ENCODE measurements at places on chromosomes 16 and 17.

DNA sequence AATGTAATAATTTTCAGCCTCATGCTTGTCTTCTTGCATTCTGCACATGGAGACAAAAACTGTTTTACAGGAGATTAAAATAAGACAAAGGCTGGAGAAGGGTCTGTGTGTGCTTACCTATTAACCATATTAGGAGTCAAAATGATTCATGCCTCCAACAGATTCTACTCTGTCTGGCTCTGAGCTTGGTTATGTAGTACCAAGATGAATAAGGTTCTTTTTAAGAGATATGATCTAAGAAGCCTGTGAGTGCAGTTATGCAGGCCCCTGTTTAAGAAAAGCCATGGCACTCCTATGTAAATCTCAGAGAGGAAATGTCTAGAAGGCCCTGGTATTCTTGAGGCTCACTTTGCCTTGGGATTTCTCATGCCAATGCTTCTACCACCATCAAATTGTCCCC lies 486.6 kb upstream of the CDH11 start:
- no peak for DNase-seq

- DNase-seq = peak; percentile 61
Observed at GRCh38 chr17:49952209-49952911, 16.6 kb upstream of the DLX4 start.

GRCh38 chr17:45791935-45792334 lies 7.8 kb downstream of the CRHR1 start:
- DNase-seq = peak; percentile 44

DNA sequence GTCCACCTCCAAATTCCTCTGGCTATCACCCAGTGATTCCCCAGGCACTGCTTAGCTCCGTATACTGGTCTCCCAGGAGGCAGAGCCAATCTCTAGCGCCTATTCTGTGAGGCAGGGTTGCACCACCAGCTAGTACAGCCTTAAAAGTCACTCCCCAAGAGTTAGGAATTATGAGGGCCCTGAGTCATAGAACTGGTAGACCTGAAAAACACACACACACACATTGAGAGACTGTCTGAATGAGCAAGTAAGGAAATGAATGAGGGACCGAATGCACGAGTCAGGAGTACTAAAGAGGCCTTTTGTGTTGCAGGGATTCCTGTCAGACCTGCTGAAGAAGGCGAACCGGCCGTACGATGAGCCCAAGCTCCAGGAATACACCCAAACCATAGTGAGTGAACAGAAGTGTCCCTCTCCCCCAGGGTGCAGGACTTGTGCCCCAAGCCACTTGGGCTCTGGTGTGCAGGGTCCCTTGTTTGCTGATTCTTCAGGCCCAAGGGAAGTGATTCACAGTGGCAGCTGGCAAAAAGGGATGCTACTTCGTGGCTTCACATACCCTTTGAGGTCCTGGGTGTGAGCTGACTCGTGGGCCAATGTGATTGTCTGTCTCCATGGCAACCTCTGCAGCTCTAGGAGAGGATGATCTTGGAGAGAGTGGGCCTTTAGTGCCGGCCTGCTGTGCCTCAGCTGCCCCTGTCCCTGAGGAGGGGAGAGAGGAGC lies 24.7 kb downstream of the CALB2 start:
- peak; percentile 22 for DNase-seq

- DNase-seq = no peak
Observed at GRCh38 chr16:79484237-79484636, 116.3 kb downstream of the MAF start.

- no peak for DNase-seq
Observed at GRCh38 chr16:58343562-58343961, 48.7 kb upstream of the GINS3 start.

DNA sequence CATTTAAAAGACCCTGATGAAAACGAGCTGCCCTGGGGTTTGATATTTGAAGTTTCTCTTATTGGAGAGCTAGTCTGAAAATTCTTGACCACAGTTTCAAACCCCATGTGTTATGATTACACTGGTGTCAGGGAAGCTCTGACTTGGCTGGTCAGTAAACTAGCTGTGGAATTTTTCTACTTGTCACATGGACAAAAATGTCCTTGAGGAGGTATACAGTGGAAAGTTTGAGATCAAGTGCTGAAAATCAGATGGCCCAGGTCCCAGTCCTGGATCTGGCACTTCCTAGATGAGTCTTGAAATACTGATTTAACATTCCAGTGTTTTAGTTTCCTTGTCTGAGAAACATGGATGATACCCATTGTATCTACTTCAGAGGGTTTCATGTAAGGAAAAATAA lies 30.7 kb upstream of the SOX9 start:
- DNase-seq = no peak

DNA sequence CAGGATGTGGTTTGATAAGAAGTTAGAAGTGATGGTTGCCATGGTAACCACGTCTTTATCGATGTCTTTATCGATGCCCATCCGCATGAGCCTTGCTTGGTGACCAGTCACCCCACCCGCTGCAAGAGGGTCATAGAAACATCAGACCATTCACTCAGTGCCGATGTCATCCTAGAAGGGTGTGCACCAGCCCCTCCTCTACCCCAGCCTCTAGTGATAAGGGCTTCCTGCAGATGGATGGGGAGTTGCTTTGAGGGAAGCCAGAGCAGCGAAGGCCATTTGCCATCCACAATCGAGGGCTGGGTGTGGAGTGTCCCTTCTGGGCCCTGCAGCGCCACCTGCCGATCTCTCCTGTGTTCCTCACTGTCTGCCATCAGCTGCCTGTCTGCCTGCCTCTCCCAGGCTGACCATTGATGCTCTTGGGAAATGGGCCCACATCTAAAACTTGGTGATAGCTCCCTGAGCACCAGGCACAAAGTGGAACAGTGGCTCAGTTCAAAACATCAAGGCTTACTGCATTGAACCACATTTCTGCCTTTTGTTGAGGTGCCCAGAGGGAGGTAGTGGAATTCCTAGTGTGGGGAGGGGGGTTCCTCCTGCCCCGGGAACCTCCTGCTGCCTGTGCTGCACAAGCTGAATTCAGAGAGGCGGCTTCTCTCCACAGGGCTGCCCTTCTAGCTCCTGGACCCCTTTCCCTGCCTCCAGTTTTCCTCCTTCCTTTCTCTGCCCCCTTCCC lies 8.9 kb downstream of the CALB2 start:
- DNase-seq = peak; percentile 16

DNA sequence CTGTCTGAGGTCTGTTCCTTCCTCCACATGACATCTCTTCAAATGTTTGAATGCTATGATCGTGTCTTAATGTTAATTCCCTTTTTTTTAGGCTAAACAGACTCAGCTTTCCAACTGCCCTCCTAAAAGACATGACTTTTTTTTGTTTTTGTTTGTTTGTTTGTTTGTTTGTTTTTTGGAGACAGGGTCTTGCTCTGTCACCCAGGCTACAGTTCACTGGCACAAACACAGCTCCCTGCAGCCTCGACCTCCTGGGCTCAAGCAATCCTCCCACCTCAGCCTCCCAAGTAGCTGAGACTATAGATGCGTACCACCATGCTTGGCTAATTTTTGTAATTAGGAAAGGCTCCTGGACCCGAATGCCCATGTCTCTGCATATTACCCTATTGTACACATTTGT lies 176.5 kb downstream of the ABCA8 start:
- DNase-seq = no peak

DNA sequence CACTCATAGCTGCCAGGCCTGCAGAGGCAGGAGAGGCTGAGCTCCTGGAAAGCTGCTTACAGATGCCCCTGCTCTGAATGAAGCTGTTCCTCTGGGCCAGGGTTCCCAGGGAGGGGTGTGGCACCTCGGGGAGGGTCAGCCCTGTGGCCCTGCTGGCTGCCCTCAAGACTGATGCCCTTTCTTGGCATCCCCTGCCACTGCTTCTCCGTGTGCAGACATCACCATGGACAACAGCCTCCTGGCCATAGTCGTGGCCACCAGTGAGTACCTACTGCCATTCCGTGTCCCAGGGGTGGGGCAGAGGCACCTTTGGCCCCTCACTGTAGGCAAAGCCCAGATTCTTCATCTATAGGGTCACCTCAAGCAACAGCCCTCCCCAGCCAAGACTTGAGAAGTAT lies 8.9 kb downstream of the MRPL27 start:
- DNase-seq = no peak

DNA sequence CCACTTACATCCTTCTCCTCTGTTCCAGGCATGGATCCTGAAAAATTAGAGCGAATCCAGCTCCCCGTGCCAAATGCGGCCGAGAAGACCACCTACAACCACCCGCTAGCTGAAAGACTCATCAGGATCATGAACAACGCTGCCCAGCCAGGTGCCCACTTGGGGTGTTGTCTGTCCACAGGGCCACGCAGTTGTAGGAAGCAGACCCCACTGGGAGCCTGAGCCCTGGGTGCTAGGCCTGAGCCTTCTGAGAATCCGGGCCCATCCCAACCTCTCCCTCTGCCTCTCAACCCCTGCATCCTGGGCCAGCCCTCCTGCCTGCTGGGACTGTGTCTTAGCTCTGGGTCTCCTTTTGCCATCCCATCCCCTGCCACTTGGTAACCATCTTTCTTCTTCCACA lies 95.4 kb downstream of the CLEC16A start:
- no peak for DNase-seq

GRCh38 chr16:3038256-3038655 lies 1.5 kb upstream of the BICDL2 start:
- DNase-seq = peak; percentile 12

- DNase-seq = no peak
Observed at GRCh38 chr16:79562166-79562823, 38.2 kb downstream of the MAF start.

- no peak for DNase-seq
Observed at GRCh38 chr16:3608069-3608468, 3.3 kb downstream of the SLX4 start.

DNA sequence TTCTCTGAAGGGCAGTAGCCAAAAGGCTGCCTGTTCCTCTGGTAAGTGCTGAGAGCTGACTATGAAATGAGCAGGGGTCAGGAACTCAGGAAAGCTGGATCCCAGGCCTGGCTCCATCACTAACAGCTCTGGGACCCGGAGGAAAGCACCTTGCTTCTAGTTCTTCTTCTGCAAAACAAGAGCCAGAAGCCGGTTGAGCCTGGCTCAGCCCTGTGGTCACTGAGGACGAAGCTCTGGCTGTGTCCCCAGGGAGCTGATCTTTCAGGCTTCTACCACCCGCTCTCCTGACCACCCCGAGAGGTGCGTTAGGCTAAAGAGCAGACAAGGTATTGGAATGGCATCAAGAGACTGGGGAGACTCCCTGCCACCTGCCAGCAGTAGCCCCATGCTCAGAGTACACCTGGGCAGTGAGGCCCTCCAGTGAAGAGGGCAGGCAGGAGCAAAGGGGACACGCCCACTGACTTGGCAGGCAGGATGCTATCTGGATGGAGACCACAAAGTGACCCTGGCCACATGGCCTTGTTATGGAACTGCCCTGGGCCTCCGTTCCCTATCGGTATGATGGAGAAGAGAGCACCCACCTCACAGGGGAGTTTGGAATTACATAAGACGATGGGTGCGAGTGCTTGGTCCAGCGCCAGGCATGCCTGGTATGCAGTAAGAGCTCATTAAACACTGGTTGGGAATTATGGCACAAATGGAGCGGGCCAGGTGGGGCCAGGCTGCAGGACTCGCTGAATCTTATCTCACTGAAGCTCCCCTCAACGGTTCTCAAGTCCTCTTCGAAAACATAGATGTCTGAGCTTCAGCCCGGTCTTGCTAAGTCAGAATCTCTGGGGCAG lies 61.4 kb downstream of the COG7 start:
- no peak for DNase-seq

GRCh38 chr16:56190048-56190676 lies 1.1 kb upstream of the GNAO1 start:
- no peak for DNase-seq

DNA sequence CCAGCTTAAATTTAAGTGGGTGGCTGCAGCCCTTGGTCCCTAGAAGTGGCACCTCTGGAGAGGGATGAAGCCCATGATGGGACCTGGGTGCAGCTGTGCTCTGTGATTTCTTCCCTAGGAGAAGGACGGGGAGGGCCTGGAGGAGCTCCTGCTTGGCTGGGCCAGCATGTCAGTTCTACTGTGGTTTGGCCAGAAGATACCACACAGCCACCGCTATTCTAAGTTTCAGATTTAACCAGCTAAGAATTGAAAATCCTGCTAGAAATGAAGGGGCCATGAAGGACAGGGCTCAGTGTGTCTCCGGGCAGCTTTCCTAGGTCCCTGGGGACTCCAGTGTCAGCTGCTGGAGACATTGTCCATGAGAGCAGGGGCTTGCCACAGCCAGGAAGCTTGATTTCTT lies 9.7 kb downstream of the RAP1GAP2 start:
- DNase-seq = no peak

DNA sequence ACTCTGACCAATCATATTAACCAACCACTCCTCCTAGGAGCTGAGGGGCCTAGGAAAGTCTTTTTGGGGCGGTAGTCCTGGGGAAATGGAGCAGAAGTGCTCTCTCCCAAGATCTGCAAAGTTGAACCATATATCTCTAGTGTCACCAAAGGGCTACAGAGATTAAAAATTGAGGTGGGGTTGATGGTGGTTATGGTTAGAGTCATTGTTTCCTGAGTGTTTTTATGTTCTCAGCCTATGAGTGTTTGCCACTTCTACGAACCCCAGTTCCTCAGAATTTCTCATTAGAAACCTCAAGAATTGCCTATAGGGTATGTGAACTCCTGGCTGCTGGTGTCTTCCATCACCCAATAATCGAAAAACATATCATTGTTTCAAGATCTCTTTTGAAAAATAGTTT lies 217.8 kb downstream of the CDRT15L2 start:
- no peak for DNase-seq

DNA sequence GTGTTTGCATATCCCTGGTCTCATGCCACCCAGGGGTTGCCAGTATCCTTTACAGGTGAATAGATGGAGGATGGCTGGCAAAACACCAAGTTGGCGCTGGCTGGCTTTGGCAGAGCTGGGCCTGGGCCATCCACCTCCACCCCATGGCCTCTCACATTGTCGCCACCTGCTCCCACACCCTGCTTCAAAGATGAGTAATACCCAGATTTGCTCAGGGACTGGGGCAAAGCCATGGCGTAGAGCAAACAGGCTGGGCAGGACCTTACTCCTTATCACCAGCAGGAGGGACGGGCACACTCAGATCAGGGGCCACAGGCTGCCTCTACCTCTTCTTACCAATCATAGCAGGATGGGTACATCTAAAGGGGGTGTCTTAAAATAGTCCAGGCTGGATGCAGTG lies 24.3 kb downstream of the PLA2G10 start:
- DNase-seq = no peak

GRCh38 chr16:86224126-86224525 lies 286.2 kb upstream of the FOXF1 start:
- no peak for DNase-seq

DNA sequence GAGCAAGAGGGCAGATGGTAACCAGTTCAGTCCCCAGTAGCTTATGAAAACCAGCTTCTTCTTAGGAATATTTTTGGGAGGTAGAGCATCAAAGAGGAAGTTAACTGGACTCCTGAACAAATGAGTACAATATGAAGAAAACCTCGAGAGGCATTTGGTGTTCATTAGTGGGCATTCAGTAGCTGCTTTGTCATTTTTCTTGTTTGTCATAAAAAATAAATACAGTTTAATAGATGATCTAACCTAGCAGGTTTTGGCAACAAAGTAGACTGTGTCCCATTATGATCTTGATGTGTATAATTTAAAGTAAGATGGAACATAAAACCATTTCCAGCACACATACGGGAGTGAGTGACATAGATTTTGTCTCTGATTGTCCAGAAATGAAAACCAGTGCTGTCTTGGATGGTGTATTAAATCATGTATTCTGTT lies 173.1 kb downstream of the HS3ST3A1 start:
- no peak for DNase-seq
